ENCODE measurements at places on chromosomes 12 and 14.

DNA sequence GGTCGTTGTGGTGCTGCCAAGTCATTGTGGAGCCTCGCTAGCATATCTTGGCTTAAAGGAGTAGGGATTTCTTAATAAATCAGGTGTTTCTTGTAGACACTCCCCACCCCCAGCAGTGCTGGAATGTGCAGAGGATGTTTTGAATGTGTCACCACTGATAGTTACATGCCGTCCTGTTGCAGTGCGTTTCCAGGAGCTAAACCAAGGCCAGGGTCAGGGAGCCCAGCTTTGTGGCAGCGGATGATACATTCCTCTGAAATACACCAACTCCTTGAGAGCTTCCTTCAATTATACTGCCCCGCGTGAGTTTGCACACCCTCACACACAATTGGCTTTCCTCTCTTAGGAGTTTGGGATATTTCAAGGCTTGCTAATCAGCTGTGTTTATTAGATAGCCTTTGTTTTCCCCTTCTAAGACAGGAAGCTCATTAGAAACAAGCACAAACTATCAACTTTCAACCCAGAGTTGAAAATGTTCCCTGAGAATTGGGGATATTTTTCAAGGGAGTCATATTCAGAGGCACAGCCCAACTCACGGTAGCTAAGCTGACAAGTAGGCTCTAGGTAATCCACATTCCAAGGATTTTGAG lies 154.9 kb downstream of the C12orf75 start:
- DNase-seq, result peak; percentile 83

DNA sequence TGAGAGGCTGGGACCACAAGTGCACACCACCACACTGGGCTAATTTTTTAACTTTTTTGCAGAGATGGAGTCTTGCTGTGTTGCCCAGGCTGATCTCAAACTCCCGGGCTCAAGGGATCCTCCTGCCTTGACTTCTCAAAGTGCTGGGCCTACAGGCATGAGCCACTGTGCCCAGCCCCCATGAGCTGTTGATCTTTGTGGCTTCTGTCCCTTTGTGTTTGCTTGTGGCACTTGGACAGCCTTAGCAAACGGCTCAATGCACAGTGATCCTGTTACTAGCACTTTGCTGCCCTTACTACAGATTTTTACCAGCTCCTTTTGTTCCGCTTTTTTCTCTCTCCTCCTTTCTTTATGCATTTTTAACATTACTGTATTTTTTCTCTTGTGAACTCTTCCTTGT lies 25.3 kb upstream of the EVL start:
- no peak for DNase-seq

- DNase-seq, result no peak
Observed at GRCh38 chr12:102957339-102958050, at the start of gene ASCL1. TSS of gene ASCL1 (plus strand) at chr12:102957674. CDS start at chr12:102958245, 571 bp downstream.

GRCh38 chr14:101584055-101584859 lies 23.0 kb downstream of the DIO3 start:
- peak; percentile 93 for DNase-seq
